ENCODE measurements at places on chromosomes 11 and 22. TPM values are rescaled to one million over a fixed set of nuclear protein-coding genes. Genes with fewer than 3 reads are reported as not detected.

GRCh38 chr11:9266132-9266736 lies 1.1 kb upstream of the DENND5A start:
- no peak for DNase-seq

- DNase-seq, result no peak
Measured at GRCh38 chr11:122337704-122338103, 221.7 kb upstream of the BLID start.

DNA sequence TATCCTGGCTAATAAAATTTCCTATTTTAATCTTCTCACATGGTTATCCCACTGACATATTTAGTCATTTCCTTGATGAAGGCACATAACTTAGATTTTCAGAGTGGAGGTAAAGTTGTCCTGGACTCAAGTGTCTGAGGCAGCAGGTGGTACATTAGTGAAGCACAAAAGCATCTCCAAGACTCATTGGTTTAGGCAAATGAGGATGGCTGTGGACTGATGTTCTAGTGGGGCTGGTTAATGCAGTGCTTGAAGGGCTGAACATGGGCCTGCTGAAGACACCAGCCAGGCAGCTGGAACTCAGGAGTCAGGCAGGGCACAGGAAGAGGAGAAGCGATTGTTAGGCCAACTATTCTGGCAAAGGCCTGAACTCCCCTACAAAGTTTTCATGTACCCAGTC lies 76.3 kb upstream of the SESN3 start:
- DNase-seq, result no peak

Gene PHRF1
- 8.7 TPM for total RNA-seq

Gene KRTAP5-9
- not detected for total RNA-seq

- DNase-seq, result no peak
Measured at GRCh38 chr22:41256254-41257253, 15.8 kb upstream of the CHADL start.

DNA sequence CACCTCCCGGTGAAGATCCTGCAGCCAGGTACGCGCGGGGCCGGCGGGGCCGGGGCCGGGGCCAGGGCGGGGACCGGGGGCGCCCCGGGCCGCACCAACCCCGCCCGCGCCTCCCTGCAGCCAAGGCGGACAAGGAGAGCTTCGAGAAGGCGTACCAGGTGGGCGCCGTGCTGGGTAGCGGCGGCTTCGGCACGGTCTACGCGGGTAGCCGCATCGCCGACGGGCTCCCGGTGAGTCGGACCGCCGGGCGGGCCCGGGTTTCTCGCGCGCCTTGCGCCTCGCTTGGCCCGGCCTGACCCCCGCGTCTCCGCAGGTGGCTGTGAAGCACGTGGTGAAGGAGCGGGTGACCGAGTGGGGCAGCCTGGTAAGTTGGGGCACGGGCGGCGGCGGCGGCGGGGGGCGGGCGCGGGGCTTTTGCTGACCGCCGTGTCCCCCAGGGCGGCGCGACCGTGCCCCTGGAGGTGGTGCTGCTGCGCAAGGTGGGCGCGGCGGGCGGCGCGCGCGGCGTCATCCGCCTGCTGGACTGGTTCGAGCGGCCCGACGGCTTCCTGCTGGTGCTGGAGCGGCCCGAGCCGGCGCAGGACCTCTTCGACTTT lies 531 bp downstream of the PIM3 start:
- DNase-seq, result peak; percentile 75

- no peak for DNase-seq
Measured at GRCh38 chr22:45192701-45193187, 29.0 kb downstream of the NUP50 start.

DNA sequence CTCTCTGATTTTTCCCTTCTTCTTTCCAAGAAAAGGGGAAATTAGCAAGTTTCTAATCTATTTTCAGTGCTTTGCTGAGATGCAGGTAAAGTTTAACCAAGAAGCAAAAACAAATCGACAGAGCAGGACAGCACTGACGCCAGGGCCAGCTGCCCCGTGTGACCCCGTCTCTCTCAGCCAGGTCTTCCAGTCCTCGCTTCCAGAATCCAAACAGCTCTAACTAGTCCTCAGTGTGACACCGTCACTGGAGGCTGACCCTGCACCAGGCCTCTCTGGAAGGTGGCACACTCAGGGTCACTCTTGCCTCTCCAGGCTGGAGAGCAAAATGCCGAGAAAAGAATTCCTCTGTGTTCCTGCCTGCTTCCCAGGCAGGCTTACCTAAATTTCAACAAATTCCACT lies 44.8 kb downstream of the SHANK2 start:
- DNase-seq, result no peak

DNA sequence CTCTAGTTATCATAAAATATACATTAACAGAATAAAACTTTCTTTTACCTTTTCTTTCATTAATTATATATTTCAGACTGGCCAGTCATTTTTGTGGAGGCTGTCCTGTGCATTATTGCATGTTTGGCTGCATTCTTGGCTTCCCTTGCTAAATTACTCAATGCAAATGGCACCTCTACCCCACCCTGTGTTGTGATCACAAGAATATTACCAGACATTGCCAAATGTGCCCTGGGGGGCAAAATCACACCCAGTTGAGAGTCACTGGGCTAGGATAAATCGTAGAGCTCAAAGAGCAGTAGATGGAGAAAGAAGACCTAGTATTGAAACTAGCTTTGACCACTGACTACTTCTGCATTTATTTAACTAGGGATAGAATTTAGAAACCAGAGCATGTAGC lies 1257.8 kb upstream of the TENM4 start:
- no peak for DNase-seq

Gene FOSL1
- not detected for total RNA-seq

Data from Karpas-422 (cell line).